Chondrocyte (in vitro differentiated cells): ENCODE measurements at places on chromosomes 7 and 10. TPM values are rescaled to one million over a fixed set of nuclear protein-coding genes. Genes with fewer than 3 reads are reported as not detected.

H2BK1 gene
- not detected in 3 replicates for total RNA-seq

DAGLB gene
- total RNA-seq: 23.9 to 30.5 TPM (median 30.0 TPM) in 3 replicates

GTF2I gene
- total RNA-seq: 157 to 234 TPM (median 160 TPM) in 3 replicates

MYH16 gene
- total RNA-seq: not detected in 3 replicates

AKR1C3 gene
- total RNA-seq: 0.46 to 0.54 TPM (median 0.50 TPM) in 3 replicates
